ENCODE measurements at places on chromosomes 13 and 19. TPM values are rescaled to one million over a fixed set of nuclear protein-coding genes. Genes with fewer than 3 reads are reported as not detected.

Gene U2AF2
- 40.4 TPM for polyA plus RNA-seq

Gene PLA2G4C
- polyA plus RNA-seq, result 2.2 TPM

Gene B3GLCT
- 0.66 TPM for polyA plus RNA-seq

Gene TEKTIP1
- 0.45 TPM for polyA plus RNA-seq

Gene PNMA8B
- polyA plus RNA-seq, result not detected

Gene ALOX5AP
- polyA plus RNA-seq, result 109 TPM

Gene DNAAF3
- not detected for polyA plus RNA-seq

Gene ZNF491
- 0.51 TPM for polyA plus RNA-seq

Gene TEX26
- polyA plus RNA-seq, result not detected

Gene CEACAM16
- polyA plus RNA-seq, result not detected

Gene PDCD2L
- polyA plus RNA-seq, result 23.9 TPM

Gene EPN1
- polyA plus RNA-seq, result 21.9 TPM

Data from GM12878 (cell line).